T47D (cell line): ENCODE measurements at places on chromosomes 6 and 20.

GRCh38 chr6:149642829-149643580 lies 5.5 kb downstream of the KATNA1 start:
- DNase-seq = no peak

DNA sequence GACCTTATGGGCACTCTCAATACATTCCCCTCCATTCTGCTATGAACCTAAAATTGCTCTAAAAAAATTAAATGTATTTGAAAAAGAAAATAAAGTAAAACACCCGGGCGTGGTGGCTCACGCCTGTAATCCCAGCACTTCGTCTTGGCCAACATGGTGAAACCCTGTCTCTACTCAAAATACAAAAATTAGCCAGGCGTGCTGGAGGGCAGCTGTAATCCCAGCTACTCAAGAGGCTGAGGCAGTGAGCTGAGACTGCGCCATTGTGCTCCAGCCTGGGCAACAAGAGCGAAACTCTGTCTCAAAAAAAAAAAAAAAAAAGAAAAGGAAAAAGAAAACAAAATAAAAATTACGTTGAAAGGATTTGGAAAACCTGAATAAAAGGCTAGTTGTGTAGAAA lies 60.5 kb downstream of the CD164 start:
- no peak for DNase-seq

- no peak for DNase-seq
Measured at GRCh38 chr6:110342759-110343158, 15.4 kb downstream of the METTL24 start.

DNA sequence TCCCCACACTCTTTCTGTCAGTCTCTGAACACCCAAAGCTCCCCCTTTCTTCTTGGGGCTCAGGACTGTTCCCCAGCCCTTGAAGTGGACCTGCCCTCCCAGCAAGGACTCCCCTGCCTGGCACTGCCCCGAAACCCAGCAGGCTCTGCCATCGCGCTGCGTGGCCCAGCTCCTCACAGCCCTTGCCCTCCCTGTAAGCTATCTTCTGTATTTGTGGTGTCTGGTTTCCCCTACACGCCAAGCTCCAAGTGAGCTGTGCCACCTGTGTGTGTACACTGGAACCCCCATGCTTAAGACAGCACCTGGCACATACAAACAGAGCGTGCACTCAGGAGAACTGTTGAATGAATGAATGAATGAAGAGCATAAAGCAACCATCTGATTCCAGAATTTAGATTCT lies 57.7 kb downstream of the TMEM242 start:
- no peak for DNase-seq

DNA sequence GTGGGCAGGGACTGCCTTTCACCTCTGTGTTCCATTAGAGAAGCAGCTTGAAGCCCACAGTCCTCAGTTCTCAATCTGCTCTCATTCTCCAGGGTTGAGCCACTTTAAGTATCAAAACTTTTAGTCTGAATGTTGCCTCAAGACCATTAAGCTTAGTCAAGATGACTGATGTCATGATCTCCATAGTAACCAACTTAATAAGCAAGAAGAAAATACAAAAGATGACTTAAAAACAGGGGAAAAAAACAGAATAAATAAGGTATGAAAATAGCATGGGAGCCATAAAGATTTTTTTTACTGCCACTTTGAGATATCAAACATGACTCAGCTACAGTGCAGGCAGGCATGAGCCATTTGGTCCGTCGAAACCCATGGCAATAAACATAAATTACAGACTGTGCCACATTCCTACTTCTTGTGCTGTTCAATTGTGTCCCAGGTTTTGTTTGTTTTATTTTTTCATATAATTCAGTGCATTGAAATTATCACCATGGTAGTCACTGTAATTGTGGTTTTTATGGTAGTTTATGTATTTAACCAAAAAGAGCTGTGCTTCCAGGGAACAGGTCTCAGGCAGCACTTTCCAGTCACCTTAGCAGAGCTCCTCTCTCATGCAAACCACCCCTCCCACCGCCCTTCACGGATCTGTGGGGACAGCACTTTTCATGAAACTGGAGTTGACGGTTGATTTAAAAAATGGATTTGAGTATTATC lies 156.5 kb upstream of the INSM1 start:
- DNase-seq = no peak

DNA sequence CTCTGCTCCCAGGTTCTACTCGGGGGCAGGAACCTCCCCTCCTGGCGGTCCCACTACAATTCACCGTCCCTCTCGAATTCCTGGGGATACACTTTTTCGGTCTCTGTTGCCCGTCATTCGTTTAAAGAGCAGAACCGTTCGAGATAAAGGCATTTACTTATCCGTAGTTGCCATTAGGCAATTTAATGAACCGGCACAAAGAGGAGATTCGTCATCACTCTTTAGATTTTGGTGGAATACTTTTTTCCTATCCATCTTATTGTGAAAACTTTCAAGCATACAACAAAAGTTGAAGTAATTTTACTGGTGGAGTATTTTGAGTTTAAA lies 1.2 kb upstream of the CD24 start:
- DNase-seq = no peak

DNA sequence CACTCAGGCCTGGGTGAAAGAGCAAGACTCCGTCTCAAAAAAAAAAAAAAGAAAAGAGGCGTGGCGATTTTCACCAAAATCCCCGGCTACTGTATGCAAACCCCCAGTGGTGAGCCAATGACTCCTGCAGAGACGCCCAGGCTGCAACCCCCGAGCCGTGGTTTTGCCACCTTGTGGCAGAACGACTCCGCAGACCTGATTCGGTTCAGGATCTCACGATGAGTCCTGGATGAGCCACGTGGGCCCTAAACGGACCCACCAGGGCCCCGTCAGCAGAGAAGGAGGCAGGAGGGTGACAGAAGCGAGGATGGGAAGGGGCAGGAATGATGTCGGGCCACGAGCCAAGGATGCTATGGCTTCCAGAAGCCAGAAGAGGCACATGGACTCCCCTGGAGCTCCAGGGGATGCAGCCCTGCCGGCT lies 42.5 kb downstream of the SLC2A4RG start:
- peak; percentile 27 for DNase-seq

- no peak for DNase-seq
Measured at GRCh38 chr6:30781395-30781742, 37.0 kb upstream of the IER3 start.

GRCh38 chr20:58467572-58468527 lies 47.3 kb downstream of the APCDD1L start:
- DNase-seq = no peak

- DNase-seq = no peak
Measured at GRCh38 chr6:91171754-91172462, 585.0 kb upstream of the MAP3K7 start.

DNA sequence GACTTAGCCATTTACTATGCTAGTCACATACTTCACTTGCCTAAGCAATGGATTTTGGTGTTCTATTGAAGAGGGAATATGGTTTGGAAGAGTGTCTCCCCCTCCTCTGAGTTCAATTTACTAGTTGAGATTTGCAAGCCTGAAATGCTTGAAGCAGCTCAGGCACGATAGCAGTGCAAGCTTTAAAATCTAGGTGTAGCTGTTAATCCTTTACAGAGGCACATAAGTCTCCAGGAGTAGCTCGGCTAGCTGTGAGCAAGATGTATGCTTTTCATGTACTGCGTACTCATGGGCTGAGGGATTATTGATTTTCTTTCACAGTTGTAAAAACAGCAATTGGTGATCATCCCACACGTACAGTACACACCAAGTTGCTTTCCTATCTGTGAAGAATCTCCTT lies 726 bp downstream of the FLRT3 start:
- DNase-seq = no peak

DNA sequence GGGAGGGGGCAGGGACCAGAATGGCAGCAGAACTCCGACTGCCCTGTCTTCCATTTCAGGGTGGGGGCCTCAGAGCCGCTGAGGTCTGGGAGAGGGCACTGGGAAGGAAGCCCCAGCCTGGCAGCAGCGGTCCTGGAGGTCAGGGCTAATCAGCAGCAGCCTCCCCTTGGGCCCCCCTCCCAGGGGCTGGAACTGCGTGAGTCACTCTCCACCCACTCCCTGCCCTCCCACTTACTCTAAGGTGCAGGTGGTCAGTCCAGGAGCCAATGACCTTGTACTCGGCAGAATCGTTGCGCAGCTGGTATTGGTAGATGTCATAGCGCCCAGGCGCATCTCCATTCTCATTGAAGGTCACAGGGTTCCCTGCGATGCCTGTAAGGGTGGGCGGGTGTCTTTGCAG lies 105.9 kb downstream of the GRM4 start:
- DNase-seq = no peak

DNA sequence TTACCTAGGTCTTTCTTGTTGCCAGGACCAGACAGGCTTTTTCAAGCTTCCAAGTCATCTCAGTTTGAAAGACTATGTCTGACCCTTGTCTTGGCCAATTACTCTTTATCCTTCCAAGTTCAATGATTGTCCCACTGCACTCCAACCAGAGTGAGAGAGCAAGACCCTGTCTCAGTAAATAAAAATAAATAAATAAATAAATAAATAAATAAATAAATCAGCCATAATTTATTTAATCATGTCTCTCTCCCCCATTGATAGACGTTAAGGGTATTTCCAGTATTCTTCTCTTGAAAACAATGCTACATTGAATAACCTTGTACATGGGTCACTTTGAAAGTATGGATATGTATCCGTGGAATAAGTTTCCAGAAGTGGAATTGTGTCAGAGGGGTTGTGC lies 83.2 kb downstream of the PTPRA start:
- DNase-seq = no peak
